Stimulated activated CD8-positive, alpha-beta memory T cell treated with anti-CD3 and anti-CD28 coated beads, Interleukin-4, amount 100 ng/mL, for 4 hours (primary cell): ENCODE measurements at places on chromosomes 6 and 20.

DNA sequence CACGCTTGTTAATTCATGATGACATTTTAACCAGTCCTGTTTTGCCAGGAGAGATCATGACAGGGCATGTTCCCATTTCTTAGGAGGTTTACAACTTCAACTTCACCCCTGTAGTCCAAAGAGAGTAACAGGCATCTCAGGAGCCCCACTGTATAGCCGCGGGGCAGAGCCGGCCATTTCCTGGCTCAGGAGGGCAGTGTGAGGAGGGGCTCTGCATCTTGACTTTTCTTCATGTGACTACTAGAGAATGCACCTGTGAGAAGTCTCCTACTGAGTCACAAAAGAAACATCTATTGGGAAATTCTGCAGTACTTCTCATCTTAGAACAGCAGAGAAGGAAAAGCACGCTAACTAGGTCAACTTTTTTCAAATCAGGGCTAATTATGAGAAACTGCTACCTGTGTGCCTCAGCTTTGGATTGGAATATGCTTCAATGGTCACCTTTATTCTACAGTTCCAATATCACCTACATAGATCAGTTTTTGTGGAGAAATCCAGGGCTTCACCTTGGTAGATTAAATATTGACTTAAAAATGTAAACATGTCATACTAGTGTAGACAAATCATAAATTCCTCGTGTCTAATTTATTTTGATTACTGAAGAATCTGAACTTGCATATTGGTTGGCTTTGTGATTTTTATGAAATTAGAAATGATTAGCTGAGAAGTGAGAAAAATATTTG is 28.6 kb upstream of the SIM1 start:
- no peak for DNase-seq

GRCh38 chr6:22544476-22544875 is 24.9 kb upstream of the HDGFL1 start:
- DNase-seq, result no peak

- peak; percentile 51 for DNase-seq
Observed at GRCh38 chr20:32972181-32973076, 31.8 kb downstream of the SUN5 start.

GRCh38 chr6:131764350-131764749 is 43.5 kb upstream of the ENPP1 start:
- no peak for DNase-seq

DNA sequence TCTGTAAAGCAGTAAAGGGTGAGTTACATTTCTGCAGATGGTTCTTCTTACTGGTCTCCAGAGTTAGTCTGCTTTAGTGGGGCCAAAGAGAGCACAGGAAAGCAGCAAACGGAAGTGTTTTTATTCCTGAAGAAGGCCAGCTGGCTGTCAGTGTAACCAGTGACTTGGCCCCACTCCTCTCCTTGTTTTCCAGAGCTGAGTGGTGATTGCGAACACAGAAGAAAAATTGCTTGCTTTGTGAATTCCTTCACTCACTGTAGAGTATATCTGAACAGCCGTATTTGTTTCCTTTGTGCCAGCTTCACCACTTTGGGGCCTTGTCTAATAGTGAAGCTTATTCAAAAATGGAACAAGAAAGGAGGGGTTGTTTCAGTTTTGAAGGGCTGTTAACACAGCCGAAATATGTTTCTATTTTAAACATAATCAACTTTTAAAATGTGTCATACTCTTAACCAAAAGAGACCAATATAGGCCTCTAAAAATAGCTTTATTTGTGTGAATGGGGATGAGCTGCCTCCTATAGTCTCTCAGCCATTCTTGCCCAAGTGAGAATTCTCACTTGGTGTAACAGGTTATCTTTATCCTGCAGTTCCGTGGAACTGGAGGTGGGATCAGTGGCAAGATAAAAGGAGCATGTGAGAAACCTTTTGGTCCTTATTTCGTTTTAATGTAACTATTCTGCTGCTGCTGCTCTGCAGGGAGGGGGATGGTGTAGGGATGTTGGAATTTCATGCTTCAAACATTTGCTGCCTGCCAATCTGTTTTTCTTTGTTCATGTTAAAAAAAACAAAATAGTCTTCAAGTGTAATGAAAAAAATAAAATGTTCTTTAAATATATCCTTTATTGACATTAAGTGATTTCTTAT is 37.8 kb downstream of the ZC2HC1B start:
- DNase-seq, result no peak

- no peak for DNase-seq
Observed at GRCh38 chr6:139370283-139370998, 4.0 kb downstream of the CITED2 start.

DNA sequence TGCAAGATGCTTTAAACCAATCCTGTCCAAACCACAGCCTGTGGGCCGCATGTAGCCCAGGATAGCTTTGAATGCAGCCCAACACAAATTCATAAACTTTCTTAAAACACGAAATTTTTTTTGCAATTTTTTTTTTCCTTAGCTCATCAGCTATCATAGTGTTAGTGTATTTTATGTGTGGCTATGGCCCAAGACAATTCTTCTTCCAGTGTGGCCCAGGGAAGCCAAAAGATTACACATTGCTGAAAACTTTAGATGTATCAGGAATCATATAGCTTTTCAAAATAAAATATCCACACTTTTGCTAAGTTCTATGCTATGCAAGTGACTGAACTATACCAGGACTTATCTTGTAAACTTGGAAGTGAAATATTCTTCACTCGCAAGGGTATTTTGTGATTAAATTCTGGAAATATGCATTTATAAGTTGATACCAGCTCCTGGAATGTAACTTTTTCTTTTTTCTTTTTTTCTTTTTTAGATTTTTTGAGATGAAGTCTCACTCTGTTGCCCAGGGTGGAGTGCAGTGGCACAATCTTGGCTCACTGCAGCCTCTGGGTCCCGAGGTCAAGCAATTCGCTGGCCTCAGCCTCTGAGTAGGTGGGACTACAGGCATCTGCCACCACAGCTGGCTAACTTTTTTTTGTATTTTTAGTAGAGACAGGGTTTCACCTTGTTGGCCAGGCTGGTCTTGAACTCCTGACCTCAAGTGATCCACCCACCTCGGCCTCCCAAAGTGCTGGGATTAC is 49.8 kb downstream of the MTHFD1L start:
- DNase-seq, result no peak

DNA sequence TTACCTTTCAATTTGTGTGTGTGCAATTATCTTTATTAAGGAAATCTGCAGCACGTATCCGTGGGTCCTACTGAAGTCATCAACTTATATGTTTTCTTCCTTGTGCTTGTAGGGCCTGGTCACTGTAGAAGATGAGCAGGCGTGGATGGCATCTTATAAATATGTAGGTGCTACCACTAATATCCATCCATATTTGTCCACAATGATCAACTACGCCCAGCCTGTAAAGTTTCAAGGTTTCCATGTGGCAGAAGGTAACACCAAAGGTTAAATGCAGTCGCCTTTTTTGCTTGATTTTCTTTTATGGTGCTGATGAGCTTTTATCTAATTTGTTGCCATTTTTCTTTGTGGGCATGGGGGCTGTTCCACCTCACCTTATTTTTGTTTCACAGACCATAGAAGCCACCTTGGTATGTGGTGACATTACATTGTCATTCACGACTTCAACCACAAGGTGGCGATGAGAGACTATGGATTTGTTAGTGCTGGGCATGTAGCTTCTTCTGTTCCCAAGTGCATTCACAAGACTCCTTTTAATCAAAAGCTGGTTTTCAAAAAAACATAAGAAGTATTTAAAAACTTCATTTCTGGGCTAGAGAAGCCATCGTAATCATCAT is 106.5 kb upstream of the LAMP5 start:
- peak; percentile 4 for DNase-seq

DNA sequence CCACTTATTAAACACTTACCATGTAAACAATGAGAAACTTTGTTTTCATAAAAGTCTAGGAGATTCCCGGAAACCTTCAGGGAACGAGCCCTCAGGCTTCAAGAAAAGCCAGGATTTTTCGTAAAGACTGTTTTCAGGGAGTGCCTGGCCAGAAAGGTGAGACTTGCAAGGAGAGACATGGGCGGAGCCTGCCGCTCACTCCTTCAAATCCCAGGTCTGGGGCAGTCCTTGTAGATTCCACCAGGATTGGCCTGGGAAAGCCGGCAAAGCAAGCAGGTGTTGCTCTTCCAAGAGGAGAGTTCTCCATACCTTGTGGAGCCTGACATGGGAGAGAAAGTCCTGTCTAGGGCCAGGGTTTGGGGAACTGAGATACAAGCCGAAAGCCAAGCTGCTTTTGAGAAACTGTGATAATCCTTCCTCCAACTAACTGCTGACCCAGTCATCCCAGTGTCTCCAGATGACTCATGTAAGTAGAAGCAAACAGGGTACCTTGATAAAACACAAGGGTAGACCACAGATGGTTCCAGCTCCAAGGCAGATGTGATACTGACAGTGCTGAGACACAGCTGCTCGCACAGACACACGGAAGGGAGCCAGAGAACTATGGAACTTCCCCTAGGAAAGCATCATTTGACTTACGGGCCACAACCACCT is 69.4 kb upstream of the NAA20 start:
- no peak for DNase-seq

- no peak for DNase-seq
Observed at GRCh38 chr6:35894776-35895175, 26.1 kb downstream of the SRPK1 start.

DNA sequence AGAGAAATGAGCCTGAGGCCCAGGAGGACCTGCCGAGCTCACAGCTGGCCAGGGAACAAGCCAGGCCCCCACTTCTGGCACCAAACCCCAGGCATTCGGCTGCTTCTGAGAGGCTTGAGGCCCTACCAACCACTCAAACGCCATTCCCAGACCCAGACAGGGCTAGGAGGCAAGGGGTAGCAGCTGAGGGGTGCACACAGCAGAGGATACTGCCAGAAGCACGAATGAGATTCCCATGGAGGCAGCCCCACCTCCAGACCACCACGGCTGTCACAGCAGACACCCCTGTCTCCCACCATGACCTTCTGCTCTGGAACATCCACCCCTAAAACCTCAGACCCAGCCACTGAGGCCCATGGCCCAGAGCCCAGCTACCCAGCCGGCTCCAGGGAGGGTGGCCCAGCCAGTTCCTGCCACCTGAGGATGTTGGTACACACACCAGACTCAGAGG is 36.1 kb downstream of the NTSR1 start:
- no peak for DNase-seq

GRCh38 chr6:113481458-113481857 is 375.7 kb upstream of the MARCKS start:
- no peak for DNase-seq

- no peak for DNase-seq
Observed at GRCh38 chr20:17589161-17589834, 19.4 kb downstream of the DSTN start.

GRCh38 chr6:116624036-116624805 is 7.9 kb downstream of the RSPH4A start:
- DNase-seq, result no peak

GRCh38 chr6:129583866-129584265 is 126.1 kb downstream of the ARHGAP18 start:
- DNase-seq, result no peak

DNA sequence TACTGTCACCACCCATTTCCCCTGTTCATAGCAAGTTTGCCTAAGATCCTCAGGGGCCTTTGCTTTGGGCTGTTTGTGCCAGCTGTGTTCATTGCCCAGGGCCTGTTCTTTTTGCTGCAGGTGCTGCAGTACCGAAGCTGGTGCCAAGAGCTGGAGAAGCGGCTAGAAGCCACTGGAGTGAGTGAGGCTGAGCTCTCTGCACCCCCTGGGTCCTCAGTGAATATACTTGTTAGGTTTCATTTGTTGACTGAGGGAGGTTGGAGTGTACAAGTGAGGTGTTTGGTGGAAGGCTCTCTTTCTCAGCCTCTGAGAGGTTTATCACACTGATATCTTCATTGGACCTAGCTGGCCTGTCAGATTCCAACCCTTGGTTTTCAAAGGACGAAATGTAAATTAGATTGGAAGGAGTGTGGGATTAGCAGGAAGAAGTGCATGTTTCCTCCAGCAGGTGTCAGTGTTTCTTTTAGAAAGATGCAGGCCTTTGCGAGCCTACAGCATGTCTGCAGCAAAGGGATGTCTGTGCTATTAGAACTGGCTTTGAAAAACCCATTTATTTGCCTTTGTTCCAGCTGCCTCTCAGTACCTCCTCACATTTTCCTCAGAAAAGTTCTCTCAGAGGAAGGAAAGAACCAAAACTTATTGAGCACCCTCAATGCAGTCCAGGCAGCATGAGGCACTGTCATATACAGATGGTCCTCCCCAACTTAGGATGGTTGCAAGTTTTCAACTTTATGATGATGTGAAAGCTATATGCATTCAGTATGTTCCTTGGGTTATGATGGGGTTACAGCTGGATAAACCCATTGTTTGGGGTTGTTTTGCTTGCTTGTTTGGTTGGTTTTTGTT is 8.3 kb downstream of the CEP250 start:
- DNase-seq, result no peak

DNA sequence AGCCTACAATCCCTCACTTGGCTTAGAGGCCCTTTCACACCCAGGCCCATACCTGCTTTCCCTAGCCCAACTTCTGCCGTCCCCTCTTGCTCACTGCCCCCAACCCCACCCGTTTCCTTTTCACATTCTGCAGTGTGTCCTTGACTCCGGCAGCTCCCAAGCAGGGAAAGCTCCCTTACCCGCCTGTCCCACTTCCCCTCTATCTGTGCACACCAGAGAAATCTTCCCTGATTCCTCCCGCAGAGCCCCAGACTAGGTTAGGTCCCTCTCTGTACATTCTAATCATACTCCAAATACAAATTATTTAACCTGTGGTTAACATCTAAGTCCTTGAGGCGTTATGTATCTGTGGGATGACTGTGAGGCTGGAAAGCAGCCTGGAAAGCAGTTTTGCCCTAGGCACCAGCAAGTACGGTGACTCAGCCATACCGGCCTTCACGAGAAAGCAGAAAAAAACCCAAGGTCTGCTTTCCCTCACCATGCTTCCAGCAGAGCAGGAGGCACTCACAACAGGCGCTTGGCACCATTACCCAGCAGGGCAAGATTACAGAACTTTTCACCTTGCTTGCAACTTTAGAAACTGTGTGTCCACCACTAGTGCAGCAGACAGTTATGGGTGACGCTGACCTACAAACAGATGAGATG is 22.3 kb downstream of the ELOVL5 start:
- no peak for DNase-seq

- no peak for DNase-seq
Observed at GRCh38 chr6:74638412-74638811, 567.4 kb downstream of the COL12A1 start.
